ENCODE measurements at places on chromosomes 3 and 15.

- no peak for DNase-seq
Measured at GRCh38 chr15:97972366-97972765, 11.9 kb downstream of the ARRDC4 start.

GRCh38 chr3:153397794-153398193 lies 235.8 kb downstream of the RAP2B start:
- no peak for DNase-seq

- no peak for DNase-seq
Measured at GRCh38 chr3:99978221-99978620, 136.1 kb downstream of the FILIP1L start.

DNA sequence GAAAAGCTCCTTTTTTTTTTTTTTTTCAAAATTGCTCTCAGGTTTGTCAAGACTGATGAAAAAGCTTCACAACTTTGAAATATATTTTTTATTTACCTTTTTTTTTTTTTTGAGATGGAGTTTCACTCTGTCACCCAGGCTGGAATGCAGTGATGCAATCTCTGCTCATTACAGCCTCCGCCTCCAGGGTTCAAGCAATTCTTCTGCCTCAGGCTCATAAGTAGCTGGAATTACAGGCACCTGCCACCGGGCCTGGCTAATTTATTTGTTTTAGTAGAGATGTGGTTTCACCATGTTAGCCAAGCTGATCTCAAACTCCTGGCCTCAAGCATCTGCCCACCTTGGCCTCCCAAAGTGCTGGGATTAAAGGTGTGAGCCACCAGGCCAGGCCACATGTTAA lies 1515.0 kb downstream of the OTOL1 start:
- no peak for DNase-seq

GRCh38 chr15:60326824-60327654 lies 70.7 kb downstream of the ANXA2 start:
- DNase-seq = peak; percentile 59

DNA sequence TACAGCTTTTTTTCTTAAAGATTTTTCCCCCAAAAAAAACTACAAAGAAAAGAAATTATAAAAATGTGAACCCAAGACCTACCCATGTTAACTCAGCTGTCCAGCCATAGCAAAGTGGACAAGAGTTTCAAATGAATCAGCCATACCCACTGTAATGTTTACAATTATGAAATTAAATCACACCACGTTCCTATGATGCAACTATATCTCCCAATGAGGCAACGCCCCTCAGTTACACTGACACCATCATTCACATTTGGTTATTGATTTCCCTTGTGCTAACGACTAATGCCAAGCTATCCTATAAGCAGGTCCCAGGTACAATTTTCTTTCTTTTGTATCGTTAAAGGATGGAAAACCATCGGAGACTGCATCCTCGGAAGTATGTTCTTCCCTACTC lies 115.1 kb upstream of the ICE2 start:
- DNase-seq = no peak

GRCh38 chr3:53103397-53104296 lies 26.6 kb downstream of the RFT1 start:
- DNase-seq = no peak

GRCh38 chr15:76823890-76824289 lies 81.2 kb downstream of the SCAPER start:
- no peak for DNase-seq

GRCh38 chr3:152304160-152304559 lies 35.4 kb downstream of the MBNL1 start:
- DNase-seq = no peak

DNA sequence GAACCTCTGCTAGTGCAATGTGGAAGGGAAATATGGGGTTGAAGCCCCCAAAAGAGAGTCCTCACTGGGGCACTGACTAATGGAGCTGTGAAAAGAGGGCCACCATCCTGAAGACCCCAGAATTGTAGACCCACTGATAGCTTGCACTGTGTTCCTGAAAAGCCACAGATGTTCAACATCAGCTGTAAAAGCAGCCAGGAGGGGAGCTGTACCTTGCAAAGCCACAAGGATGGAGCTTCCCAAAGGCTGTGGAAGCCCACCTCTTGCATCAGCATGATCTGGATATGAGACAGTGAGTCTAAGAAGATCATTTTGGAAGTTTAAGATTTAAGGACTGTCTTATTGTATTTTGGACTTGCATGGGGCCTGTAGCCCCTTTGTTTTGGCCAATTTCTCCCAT lies 125.8 kb upstream of the TGFBR2 start:
- no peak for DNase-seq

GRCh38 chr15:35669432-35670045 lies 123.6 kb upstream of the DPH6 start:
- no peak for DNase-seq

DNA sequence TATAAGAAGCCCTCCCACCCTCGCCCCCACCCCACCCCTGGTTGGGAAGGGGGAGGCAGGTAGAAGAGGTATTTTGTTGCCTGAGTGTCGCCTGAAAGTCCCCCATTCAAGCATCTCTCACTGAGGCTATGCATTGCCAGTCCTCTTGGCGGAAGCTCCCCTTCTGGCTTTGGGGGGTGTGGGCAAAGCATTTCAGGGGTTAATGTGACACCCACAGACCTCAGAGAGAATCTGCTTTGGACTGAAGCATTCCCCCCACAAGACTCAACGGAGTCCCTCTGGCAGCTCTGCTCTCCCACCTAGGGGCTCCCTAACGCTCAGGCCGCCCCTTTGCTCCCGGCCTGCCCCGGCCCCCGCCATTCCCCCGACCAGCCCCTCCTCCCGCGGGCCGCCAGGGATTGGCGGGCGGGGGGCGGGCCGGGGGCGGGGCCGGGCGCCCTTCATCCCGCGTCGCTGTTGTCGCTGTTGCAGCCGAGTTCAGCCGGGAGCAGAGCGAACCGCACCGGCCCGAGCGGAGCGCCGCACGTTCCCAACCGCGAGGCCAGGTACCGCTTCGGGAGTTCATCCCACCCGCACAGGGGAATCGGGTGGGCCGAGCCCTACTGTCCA lies at the start of gene SLC38A3:
SLC38A3 (plus strand) TSS at position 468 of the 609 bp plus-strand sequence. CDS start 8,929 bp downstream, outside the sequence.
- no peak for DNase-seq

Data from ACHN (cell line).